ENCODE measurements at places on chromosomes 5 and 9. TPM values are rescaled to one million over a fixed set of nuclear protein-coding genes. Genes with fewer than 3 reads are reported as not detected.

GRCh38 chr9:5719100-5719926, 90.4 kb downstream of the RIC1 start:
- no peak for DNase-seq

GRCh38 chr9:135611875-135612209, 27.5 kb downstream of the GLT6D1 start:
- no peak for DNase-seq

DNA sequence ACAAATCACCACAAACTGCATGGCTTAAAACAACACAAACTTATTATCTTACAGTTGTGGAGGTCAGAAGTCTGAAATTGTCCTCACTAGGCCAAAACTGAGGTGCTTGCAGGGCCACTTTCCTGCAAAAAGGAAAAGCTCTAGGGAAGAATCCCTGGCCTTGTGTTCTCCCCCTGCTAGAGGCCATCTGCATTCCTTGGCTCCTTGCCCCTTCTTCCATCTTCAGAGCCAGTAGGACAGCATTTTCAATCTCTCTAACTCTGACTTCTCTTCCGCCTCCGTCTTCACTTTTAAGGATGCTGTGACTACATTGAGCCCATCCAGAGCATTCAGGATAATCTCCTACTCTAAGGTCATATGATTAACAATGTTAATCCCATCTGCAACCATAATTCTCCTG, 236.6 kb downstream of the CDK5RAP2 start:
- DNase-seq, result no peak

TNFSF8 gene
- total RNA-seq, result not detected
